CD4-positive, alpha-beta memory T cell (primary cell): ENCODE measurements at places on chromosomes 1 and 21. TPM values are rescaled to one million over a fixed set of nuclear protein-coding genes. Genes with fewer than 3 reads are reported as not detected.

GRCh38 chr1:177953549-177953948, 16.3 kb downstream of the SEC16B start:
- no peak for DNase-seq

Gene SUSD4
- 2.9 TPM for total RNA-seq

Gene MATN1
- not detected for total RNA-seq

Gene KIAA1614
- 0.12 TPM for total RNA-seq

- DNase-seq = no peak
Measured at GRCh38 chr1:26180010-26180506, 2.8 kb downstream of the CNKSR1 start.

DNA sequence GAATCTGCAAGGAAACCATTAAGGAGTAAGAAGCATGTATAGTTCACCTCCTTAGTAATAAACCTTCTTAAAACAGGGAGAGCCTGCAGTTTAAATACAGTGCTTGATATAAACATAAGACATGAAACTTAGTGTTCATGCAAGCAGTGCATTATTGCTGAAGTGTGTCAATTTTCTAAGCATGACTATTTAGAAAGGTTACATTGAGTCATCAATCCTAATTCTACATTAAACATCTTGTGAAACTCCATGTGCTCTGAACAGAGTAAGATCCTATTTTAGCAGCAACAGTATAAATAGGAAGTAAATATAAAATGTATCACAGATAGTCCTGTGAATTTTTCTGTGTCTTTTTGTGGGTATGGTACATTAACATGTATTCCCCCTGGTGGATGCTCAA, 135.5 kb downstream of the ESRRG start:
- DNase-seq = no peak

Gene MMP23B
- total RNA-seq = 3.5 TPM

Gene MIXL1
- total RNA-seq = not detected

DNA sequence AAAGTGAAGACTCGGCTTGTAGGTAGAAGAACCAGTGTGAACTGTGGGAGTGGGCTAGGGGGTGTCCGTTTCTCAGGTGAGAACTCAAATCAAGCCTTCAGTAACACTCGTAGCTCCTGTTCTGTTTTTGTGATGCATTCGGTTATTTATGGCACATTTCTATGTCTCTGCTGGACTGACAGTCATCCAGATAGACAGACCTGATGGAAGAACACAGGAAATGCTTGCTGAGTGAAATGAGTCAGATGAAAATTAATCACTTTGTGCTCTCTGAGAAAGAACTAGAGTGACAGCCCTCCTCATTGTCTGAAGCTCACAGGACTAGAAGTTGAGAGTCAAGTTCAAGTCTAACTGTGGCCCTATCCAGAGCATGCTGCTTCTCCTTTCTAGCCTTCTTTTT, 360.1 kb upstream of the PLXNA2 start:
- no peak for DNase-seq

Gene LRRC71
- total RNA-seq = not detected

DNA sequence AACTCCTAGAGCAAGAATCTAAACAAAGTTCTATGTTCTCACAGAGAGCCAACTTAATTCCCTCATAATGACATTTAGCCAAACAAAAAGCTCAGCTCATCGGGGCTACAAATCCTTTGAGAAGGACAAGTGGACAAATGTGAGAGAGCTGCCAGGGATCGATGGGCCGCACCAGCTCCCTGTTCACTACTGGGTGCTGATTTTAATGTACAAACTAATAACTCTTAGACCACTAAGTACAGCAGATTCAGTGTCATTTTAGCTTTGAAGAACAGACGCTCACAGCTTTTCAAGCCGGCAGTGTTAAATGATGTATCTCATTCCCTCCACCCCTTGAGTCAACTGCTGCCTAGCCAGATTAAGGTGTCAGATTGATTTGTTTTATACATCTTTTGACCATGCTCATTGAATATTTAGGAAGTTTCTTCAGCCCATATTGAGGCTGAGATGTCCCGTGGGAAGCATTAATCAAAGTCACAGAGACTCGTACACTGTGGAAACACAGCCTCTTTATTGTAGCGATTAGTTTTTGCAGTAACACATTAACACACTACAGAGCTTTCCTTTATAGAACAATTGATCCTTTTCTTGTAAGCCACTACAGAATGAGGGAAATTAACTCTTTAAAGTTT, 21.1 kb downstream of the PROX1 start:
- no peak for DNase-seq

GRCh38 chr21:45155910-45156309, 81.5 kb downstream of the ADARB1 start:
- DNase-seq = no peak

DNA sequence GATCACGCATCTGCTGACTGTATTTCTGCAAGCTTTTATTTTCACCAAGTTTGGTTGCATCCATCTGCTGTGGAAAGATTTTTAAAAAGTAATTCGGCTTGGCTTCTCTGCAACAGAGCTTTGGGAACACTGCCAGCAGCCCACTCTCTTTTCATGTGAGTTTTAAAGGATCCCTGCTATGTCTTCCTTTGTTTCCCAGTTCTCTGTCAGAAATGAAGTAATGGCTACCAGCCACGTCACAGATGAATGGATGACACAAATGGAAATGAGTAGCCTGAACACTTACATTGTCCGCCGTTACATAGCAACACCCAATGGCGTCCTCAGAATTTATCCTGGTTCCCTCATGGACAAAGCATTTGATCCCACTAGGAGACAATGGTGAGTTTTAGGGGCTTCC, 80.6 kb upstream of the RAVER2 start:
- no peak for DNase-seq
